ENCODE measurements at places on chromosomes 6 and 20.

GRCh38 chr6:45445749-45446549, 68.2 kb upstream of the SUPT3H start:
- DNase-seq: peak; percentile 36

GRCh38 chr6:124029567-124029966, 225.9 kb downstream of the NKAIN2 start:
- DNase-seq: no peak

DNA sequence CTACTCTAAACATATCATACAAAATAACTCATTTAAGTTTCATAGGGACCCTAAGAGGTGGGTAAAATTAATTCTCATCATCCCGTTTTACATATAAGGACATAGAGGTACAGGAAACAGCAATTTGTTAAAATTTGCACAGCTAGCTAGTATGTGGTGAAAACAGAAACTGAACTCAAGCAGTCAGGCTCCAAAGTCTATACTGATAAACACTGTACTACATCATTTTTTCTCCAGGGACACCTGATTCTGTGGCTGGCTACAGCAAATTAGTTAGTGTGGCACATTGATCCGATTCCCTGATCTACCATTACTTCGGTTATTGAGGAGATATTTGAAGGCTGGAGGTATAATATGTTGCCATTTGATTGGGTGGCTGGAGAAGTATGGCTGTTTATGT, 36.2 kb upstream of the E2F3 start:
- DNase-seq: no peak

GRCh38 chr20:52129611-52130010, 62.0 kb downstream of the ZFP64 start:
- DNase-seq: no peak

DNA sequence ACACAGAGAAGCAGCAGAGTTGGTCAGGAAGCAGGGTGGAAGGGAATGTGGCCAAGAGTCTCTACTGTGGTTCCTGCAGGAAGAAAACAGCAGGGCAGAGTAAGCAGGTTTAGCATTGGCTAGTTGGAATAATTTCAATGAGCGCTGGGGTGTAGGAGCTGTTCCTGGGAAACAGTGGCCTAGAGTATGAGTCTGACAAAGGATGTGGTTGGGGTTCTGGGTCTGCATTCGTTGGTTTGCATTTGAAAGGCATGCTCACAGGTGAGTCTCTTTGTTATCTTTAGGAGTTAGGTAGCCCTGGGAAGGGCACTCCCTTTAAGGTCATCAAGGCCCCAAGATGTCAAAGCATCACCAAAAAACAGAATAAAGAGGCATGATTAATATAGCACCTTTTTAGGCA, 911.6 kb upstream of the SLC35B3 start:
- DNase-seq: no peak

GRCh38 chr6:51029561-51029960, 210.9 kb downstream of the TFAP2B start:
- no peak for DNase-seq

DNA sequence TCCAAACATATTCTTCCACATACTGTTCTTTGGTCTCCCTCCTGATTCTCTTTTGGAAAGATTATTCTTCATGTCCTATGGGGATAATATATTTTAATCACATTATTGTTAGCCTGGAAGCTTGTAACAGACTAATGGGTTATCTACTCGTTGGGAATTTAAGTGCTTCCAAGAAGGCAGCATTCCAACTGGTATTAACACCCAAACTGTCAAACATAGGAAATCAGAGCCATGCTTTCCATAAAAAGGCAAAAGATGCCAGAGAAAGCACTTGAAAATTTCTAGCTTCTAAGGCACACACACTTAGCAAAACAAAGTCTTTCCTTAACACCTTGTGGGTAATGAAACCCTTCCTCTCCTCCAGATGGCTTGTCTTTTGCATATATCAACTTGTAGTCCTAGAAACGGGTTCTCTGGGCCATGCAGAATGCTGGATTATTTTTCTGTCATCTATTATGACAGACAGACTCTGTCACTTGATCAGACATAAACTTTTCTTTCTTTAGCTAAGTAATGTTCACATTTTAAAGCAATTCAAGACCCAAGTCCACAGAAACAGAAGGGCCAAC, 41.5 kb downstream of the B4GALT5 start:
- no peak for DNase-seq

DNA sequence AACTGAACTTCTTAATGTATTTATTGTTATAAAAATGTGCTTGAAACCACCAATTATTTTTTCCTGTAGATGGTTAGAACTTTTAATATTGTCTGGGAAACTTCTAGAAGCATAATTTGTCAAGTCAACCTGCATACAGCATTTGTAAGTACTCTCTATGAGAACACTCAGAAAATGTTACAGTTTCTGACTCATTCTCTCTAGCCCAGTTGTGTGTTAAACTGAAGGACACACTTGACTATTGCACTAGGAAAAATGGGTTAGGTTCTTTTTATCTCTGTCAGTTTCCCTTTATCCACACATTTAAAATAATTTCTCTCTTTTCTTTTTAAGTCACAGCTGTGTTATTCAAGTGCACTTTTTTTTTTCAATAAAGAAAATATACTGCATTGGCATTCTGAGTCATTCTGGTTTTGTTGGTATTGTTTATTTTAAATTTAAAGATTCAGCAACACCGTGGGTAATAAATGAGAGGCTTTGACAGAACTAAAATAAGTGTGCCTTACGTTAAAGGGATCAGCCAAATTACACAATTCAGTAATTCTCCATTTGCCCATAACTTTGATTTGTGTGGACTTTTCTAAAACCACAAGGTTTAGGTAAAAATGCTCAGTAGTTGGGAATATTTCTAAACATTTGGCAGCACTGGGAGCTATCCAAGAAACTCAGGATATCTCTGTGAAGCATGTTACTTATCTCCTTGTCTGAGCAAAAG, 50.7 kb downstream of the OPN5 start:
- DNase-seq: no peak

DNA sequence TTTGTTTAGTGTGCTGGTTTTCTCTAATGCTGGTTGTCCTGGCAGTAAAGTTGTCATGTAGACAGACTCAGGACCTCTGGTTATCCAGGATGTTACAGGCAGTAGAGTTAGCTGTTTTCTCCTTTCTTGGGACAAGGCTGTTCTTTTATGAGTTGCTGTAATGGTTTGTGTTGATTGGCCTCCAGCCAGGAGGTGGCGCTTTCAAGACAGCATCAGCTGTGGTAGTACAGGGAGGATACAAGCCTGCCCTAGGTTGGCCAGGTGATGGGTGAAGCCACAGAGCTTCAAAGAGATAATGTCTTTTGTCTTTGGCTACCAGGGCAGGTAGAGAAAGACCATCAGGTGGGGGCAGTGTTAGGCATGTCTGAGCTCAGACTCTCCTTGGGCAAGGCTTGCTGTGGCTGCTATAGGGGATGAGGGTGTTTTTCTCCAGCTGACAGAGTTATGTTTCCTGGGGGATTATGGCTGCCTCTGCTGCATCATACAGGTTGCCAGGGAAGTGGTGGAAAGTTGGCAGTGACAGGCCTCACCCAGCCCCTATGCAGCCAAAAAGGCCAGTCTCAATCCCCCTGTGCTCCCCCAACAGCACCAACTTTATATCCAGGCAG, 127.2 kb upstream of the TAB2 start:
- DNase-seq: no peak

DNA sequence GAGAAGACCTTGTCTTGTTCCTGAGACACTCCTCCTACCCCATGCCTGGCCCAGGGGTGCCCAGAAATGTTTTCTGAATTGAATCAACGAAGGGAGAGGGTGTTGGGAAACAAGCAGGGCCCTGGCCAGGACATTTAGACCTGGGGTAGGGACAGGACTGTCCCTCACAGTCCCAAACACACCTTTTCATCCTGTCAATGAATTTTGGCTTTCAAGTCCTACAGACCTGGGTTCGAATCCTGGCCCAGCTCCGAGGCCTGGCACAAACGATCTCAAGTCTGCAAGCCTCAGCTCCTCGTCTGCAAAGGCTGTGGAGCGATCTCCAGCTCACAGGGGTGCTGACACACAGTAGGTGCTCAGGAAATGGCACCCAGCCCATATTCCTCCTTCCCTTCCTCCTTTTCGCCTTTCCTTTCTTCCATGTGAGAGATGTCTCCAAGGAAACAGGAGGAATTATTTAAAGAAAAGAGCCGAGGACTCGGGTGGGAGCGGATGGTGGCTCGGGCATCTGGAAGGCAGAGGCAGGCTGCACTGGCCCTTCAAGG, 7.3 kb upstream of the DLGAP4 start:
- DNase-seq: no peak

DNA sequence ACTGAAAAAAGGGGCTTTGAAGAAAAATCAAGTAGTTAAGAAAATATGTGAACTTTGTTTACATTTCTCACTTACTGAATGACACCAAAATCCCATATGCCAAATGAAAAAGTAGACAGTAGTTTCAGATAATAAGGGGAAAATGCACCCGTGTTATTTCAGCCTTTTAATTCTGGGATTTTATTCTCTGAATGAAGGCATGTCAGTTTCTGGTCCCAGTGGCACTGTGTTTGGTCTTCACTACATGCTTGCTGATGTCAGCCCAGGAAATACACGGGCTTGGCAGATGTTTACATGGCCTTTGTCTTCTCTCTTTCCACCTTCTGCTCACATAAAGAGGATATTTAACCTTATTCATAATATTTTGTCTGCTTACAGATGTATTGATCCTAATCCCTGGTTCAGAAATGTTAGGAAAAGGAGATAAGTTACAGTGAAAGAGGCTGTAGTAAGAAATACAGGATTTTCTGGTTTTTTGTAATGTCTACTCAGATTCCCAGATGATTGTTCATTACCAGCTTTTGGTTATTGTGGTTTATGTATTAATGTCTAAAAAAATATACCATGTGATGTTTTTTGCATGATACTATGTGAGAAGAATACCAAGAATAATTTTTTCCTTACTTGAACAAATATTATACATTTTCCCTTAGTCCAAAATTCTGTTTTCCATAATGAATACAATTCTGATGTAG, 27.7 kb downstream of the DSE start:
- no peak for DNase-seq

DNA sequence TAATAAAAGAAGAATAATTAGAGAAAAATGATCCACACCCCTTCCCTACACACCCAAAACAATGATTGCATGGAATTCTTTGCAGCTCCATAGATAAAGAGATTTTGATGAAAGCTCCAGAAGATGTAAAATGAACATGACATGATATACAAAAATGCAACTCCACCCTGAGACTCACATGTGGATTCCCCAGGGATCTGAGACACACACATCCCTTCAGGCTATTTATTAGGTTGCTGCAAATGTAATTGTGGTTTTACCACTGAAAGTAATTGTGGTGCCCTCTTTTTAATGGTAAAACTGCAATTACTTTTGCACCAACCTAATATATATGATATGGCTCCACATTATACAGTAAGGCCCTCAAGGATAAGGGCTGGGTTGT, 40.4 kb upstream of the TBC1D7 start:
- no peak for DNase-seq

DNA sequence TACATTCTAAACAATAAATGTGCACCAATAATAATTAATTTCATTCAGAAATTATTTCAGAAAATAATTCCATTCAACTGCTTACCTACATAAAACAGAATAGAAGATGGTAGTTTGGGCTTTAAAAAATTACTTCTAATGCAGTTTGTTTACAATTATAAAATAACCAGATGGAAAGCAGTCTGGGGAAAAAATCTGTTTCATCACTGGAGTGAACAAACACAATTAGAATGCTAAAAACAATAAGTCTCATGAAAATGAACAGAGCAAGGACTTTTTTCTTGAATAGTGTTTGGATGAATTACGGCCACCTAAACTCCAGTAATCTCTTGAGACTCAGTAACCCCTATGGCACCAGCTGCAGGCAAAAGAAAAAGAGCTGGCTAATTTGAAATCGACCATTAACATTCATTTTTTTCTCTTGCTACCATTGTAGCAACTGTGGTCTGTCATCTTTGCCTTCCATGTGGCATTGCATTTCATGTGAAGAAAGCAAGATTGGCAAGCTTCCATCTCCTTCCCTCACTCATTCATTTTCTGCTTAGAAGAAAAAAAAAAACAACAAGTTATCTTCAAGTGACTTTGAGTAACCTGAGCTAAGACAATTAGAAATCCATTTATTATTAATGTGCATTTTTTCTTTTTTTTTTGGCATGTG, 88.4 kb upstream of the CEP85L start:
- no peak for DNase-seq

GRCh38 chr20:19070681-19071445, 141.6 kb upstream of the SLC24A3 start:
- no peak for DNase-seq

- no peak for DNase-seq
These were observed 30.5 kb downstream of the SLC9A8 start for GRCh38 chr20:49843139-49843538.

DNA sequence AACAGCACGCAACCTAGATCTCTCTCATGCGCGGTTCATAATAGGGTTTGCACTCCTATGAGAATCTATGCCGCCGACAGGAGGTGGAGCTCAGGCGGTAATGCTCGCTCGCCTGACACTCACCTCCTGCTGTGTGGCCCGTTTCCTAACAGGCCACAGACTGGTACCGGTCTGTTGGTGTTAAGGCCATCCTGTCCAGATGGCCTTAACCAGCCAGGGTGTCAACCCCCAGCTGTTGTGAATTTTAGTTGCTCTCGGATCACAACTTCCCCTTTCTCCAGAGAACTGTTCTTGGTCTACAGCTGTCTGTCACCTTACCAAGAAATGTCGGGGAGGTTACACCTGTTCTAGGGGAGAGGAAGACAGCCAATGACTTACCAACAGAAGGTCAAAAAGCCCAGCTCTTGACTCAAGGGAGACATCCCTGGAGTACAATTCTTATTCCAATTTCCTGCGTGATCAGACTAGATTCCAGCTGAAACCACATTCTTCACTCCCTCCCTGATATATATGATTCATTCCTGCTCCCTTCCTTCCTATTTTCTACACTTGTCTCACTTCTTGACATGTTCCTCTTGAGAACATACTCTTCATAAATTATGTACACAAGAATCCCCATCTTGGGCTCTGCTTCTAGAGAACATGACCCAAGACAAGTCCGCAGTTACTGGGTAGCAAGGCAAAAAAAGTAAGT, 23.1 kb upstream of the DNAAF9 start:
- no peak for DNase-seq

Data from T47D (cell line).